GM23248 (cell line): ENCODE measurements at places on chromosomes 13 and 19.
A peak's percentile ranks its signal among the peaks of the same experiment; 100 is the strongest.

DNA sequence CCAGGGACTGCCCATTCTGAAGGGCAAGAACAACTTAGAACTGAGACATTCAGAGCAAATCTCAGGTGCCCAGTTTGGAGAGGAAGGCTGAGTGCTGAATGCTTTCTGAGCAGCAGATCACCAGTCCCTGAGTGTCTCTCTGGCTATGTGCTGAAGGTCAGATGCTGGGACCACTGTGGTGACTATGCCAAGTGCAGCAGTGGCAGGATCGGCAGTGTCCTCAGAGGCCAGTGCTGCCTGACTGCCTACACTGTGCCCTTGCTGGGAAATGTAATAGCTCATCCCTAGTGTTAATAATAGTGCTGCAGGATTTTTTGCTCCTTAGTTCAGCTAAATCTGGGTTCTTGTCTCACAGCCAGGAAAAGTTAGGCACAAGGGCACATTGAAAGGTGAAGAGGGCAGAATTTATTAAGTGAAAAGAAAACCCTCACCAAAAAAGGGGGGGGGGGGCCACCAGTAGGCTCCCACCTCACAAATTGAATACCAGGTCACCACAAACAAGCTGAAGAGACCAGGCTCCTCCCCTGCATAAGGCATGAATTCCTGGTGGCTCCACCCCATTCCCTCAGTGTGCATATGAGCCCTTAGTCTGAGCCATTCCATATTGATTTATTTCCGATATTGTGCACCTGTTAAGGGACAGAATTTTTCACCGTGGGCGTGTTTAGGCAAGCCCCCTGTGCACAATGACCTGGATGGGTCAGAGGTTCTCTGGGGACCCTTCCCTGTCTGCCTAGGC is 18.5 kb downstream of the RFXAP start:
- H3K4me1 ChIP-seq: no peaks in the 10 kb centered on the region
- no peaks in the 10 kb centered on the region for H3K27me3 ChIP-seq
- no peak overlapping the region for H3K4me3 ChIP-seq
- DNase-seq: no peak
- H3K27ac ChIP-seq: no peak overlapping the region

- no peak for DNase-seq
- no peaks in the 10 kb centered on the region for H3K36me3 ChIP-seq
- no peak overlapping the region for H3K27ac ChIP-seq
- H3K27me3 ChIP-seq: peaks cover 48% of the 10 kb centered on the region
- H3K4me3 ChIP-seq: no peak overlapping the region
Measured at GRCh38 chr13:24700539-24700938, 20.3 kb downstream of the ATP12A start.

DNA sequence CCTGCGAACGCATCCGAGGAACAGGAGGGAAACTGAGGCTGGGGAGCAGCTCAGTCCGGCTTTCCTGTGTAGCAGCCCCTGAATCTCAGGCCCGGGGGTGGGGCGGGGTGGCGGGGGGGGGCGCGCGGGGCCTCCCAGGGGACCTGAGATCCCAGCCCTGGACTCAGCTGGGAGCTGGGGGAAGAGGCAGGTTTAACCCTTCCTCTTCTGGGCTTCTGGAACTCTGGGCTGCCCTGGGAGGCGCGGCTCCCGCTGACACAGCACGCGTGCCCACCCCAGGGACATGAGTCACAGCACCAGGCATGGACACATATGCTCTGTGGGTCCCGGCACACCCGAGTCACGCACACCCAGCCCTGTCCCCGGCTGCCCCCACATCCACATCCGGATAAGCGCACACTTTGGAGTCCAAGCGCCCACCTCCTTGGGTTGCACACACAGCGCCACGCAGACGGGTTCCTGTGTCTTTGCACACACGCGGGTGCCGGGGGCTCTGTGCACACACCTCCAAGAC is 3.5 kb upstream of the CIRBP start:
- peak overlapping the region; percentile 76 for H3K4me3 ChIP-seq
- H3K36me3 ChIP-seq: peaks cover under 1% of the 10 kb centered on the region; the same call in 1 of the 2 replicates
- no peaks in the 10 kb centered on the region for H3K27me3 ChIP-seq
- peaks cover 40% of the 10 kb centered on the region for H3K4me1 ChIP-seq
- peak; percentile 97 for DNase-seq

DNA sequence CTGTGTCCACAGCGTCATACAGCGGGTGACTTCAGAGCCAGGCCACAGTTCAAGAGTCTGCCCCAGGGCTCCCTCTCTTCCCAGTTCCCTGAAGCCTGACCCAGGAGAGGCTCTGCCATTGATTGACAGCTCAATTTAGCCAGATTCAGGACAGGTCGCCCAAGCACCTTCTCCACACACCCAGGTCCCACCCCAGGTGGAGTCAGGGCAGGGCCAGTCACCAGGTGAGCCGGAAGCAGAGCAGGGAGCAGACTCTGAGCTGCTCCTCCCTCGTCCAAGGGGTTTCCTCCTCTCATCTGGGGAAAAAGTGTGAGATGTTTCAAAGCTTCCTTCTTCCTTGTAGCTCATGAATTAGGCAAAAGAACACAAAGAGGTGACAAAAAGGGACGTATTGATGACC is 5.6 kb downstream of the CEACAM7 start:
- no peak for DNase-seq
- H3K27me3 ChIP-seq: no peaks in the 10 kb centered on the region; the same call in 1 of the 2 replicates
- no peak overlapping the region for H3K4me3 ChIP-seq
- H3K4me1 ChIP-seq: no peaks in the 10 kb centered on the region

DNA sequence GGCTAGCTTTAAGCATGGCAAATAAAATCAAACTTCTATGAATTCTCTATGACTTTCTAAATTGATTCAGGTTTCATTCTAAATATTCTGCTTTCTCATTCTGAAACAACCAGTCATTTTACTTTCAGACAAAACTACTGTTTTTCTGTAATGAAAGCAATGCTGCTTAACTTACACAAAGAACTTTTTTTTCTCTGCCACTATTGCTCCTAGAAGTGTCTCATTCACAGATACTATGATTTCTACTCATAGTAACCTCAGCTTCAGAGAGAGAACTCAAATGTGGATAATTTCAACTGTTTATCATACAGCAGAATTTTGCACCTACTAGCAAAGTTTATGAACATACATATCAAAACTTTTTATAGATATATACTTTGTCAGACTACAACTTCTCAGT is 724.6 kb downstream of the SLITRK5 start:
- no peaks in the 10 kb centered on the region for H3K4me1 ChIP-seq
- no peak overlapping the region for H3K4me3 ChIP-seq
- H3K27ac ChIP-seq: no peak overlapping the region
- H3K27me3 ChIP-seq: no peaks in the 10 kb centered on the region
- H3K36me3 ChIP-seq: no peaks in the 10 kb centered on the region
- no peak for DNase-seq

DNA sequence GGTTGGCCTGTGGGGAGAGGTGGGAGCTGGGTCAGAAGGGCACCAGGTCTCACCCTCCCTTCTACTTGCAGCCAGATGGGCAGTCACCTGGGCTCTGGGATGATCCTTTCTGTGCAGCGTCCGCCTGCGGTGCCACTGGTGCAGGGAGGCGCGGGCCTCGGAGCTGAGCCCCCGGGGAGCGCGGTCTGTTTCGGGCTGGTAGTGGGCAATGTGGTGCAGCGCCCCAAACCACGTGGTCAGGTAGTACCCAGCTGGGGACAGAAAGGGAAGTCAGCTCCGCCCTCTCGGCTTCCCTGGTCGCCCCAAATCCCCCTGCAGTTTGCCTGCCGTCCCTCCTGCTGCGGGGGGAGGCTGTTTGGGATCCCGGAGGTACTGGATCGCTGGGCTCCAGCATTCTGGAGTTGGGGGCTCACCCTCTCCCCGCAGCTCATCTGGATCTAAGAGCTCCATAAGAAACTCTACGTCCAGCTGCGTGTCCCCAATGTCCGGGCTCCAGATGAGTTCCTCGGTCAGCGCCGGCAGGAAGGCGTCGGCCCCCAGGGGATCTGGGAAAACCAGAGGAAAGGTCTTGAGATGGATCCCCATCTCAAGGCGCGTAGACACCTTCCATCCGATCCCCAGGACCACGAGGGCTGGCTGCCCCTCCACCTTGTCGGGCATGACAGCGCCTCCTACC is 8.8 kb downstream of the RINL start:
- no peaks in the 10 kb centered on the region for H3K36me3 ChIP-seq
- no peak for DNase-seq
- H3K4me3 ChIP-seq: peak overlapping the region; percentile 65
- H3K4me1 ChIP-seq: no peaks in the 10 kb centered on the region
- H3K27ac ChIP-seq: no peak overlapping the region
- no peaks in the 10 kb centered on the region for H3K27me3 ChIP-seq

- H3K27ac ChIP-seq: no peak overlapping the region
- H3K36me3 ChIP-seq: no peaks in the 10 kb centered on the region
- no peaks in the 10 kb centered on the region for H3K4me1 ChIP-seq
- no peak for DNase-seq
- no peak overlapping the region for H3K4me3 ChIP-seq
- no peaks in the 10 kb centered on the region for H3K27me3 ChIP-seq
Measured at GRCh38 chr13:104204177-104204576, 1138.0 kb upstream of the SLC10A2 start.

DNA sequence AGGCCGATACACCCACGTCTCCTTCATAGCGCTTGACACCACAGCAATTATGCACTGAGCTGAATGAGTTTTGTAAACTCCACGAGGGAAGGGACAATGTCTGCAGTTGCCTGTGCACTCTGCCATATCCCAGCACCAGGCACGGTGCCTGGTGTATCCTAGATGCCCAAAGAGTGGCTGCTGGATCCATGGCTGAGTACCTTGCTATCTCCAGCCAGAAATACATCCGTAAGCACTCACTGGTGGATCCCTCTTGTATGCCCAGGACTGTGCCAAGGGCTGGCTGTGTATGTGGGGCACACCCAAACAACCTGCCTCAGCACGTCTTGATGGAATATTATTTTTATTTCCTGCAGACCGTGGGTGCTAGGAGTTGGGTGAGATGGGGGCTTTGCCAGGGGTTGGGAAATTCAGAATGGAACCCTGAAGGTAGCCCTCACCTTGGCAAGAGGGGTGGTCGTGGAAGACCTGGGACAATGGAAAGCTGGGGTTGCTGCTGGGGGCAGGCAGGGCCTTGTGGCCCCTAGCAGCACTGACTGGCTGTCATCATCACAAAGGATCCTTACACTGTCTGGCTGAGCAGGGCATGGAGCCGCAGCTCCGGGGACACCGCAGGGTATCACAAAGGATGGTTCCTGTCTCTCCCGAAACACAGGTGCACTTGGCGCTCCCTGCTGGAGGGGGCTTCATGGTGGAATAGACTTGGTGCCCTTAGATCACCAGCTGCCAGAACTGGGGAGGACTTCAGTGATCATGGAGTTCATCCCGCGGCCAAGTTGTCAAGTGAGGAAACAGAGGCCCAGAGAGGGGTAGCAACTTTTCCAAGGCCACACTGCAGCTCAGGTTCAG is 131.3 kb downstream of the URI1 start:
- no peak overlapping the region for H3K27ac ChIP-seq
- H3K27me3 ChIP-seq: no peaks in the 10 kb centered on the region; the same call in 1 of the 2 replicates
- DNase-seq: no peak
- no peak overlapping the region for H3K4me3 ChIP-seq

GRCh38 chr19:57192993-57193392 is 1.7 kb downstream of the ZNF264 start:
- H3K27me3 ChIP-seq: no peaks in the 10 kb centered on the region
- peaks cover 7% of the 10 kb centered on the region; the same call in 1 of the 2 replicates for H3K4me1 ChIP-seq
- DNase-seq: peak; percentile 31
- H3K4me3 ChIP-seq: peak overlapping the region; percentile 95
- no peak overlapping the region for H3K27ac ChIP-seq

DNA sequence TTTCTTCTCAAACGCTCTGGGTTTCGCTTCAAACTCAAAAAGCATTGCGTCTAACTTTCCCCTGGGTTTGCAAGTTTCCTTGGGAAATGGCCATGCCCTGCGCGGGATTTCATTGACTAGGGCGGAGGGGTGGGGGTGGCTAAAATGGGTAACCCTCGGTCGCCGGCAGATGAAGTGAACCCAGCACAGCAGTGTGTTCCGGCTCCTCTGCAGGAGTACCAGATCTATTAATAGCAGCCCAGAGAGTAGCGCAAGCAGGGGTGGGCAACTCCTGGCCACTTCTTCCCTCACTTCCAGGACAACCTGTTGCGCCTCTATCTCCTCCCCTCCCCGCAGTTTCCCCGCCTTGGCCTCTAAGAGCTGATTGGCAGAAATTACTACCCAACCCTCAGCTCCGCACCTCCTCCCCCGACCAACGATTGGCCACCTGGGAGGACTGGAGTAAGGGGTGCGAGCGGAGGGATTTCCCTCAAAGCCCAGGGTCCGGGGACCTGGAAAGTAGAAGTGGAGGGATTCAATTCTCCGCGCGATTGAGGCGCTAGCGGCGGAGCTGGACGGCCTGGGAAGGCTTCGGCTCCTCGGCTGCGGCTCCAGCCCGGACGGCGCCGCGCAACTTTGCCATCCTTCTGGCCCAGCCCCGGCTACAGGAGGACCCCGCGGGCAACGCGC is at the start of gene FREM2:
Gene FREM2 (plus strand): TSS at position 501 of the 669 bp plus-strand sequence. CDS start 268 bp downstream, outside the sequence.
- H3K4me3 ChIP-seq: peak within 1 kb of the TSS; percentile 63
- H3K27me3 ChIP-seq: peaks cover 54% of the 10 kb centered on the region
- no peaks in the 10 kb centered on the region for H3K36me3 ChIP-seq
- H3K4me1 ChIP-seq: no peaks in the 10 kb centered on the region

- H3K27me3 ChIP-seq: no peaks in the 10 kb centered on the region
- no peak for DNase-seq
- peaks cover 12% of the 10 kb centered on the region for H3K4me1 ChIP-seq
- no peak overlapping the region for H3K27ac ChIP-seq
- H3K4me3 ChIP-seq: no peak overlapping the region
Measured at GRCh38 chr13:26485288-26485687, 72.2 kb upstream of the WASF3 start.

DNA sequence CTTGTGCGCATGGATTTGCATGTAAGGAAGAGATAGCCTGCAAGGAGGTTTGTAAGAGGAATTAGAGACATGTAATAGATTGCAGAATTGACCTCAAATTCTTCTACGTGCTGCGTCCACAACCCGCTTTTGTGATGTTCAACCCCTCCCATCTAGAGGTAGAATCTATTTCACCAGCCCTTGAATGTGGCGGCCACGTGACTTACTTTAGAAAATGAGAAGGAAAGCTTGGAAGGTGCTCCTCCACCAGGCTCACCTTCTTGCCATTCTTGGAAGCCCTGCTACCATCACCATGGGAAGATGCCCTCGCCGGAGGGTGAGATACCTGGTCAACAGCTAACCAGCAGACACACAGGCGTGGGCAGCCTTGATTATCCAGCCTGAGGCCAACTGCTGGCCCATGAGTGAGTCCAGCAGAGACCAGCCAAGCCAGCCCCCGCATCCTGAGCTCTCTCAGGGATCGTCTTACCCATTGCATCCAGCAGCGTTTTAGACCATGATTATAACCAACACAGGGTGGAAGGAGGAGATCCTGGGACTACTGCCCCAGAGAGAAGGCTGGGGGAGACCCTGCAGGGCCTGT is 7.6 kb upstream of the PEPD start:
- H3K27me3 ChIP-seq: peaks cover 5% of the 10 kb centered on the region
- H3K27ac ChIP-seq: no peak overlapping the region
- no peaks in the 10 kb centered on the region for H3K36me3 ChIP-seq
- H3K4me3 ChIP-seq: no peak overlapping the region
- no peaks in the 10 kb centered on the region for H3K4me1 ChIP-seq

DNA sequence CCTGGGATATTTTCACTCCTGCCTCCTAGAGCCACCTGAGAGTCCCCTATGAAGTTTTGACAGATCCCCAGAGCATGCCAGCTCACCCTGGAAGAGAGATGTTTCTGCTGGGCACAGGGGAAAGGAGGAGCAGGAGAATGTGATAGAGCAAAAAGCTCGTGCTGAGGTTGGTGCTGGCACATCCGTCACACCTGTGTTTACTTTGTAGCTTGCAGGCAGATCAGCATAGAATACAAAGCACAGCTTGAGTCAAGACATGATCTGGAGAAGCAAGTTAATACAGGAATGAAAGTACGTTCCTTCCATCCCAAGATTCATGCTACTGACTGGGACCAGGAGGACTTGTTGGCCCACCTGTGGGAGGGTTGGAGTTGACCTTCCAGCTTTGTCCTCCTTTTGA is 46.1 kb downstream of the HSPH1 start:
- no peak overlapping the region for H3K4me3 ChIP-seq
- H3K27ac ChIP-seq: no peak overlapping the region
- no peaks in the 10 kb centered on the region for H3K36me3 ChIP-seq
- no peaks in the 10 kb centered on the region for H3K4me1 ChIP-seq
- H3K27me3 ChIP-seq: peaks cover 62% of the 10 kb centered on the region
- no peak for DNase-seq
